ENCODE measurements at places on chromosomes 16 and 17.

DNA sequence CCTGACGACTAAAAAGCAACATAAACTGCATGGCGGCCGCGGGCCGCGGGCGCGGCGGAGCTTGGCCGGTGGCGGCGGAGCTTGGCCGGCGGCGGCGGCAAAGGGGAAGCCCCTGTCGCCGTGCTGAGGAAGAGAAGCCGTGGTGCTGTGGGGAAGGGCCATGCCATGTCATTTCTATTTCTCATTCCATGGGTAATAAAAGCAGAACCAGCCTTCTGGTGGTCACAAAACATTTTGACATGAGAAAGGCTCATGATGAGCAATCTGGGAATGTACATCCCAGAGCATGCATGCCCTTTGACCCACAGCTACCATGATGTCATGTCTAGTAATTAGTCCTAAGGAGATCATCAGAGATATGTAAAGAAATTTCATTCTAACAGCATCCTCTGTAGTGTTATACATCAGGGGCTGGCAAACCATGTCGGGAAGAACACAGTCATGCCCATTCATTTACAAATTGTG, 23.9 kb upstream of the HEATR6 start:
- no peak for DNase-seq

- no peak for DNase-seq
Observed at GRCh38 chr17:19329136-19329535, 33.4 kb downstream of the B9D1 start.

GRCh38 chr16:3044708-3045107, 1.7 kb upstream of the MMP25 start:
- no peak for DNase-seq

GRCh38 chr17:40373324-40373723, 8.8 kb upstream of the GJD3 start:
- DNase-seq: no peak

GRCh38 chr17:12646761-12647422, 18.8 kb upstream of the MYOCD start:
- DNase-seq: no peak

GRCh38 chr16:77843405-77843804, 55.0 kb downstream of the VAT1L start:
- DNase-seq: no peak

- no peak for DNase-seq
Observed at GRCh38 chr17:40753804-40754203, 1.3 kb downstream of the KRT25 start.

- no peak for DNase-seq
Observed at GRCh38 chr17:78430892-78431691, 52.6 kb downstream of the PGS1 start.

DNA sequence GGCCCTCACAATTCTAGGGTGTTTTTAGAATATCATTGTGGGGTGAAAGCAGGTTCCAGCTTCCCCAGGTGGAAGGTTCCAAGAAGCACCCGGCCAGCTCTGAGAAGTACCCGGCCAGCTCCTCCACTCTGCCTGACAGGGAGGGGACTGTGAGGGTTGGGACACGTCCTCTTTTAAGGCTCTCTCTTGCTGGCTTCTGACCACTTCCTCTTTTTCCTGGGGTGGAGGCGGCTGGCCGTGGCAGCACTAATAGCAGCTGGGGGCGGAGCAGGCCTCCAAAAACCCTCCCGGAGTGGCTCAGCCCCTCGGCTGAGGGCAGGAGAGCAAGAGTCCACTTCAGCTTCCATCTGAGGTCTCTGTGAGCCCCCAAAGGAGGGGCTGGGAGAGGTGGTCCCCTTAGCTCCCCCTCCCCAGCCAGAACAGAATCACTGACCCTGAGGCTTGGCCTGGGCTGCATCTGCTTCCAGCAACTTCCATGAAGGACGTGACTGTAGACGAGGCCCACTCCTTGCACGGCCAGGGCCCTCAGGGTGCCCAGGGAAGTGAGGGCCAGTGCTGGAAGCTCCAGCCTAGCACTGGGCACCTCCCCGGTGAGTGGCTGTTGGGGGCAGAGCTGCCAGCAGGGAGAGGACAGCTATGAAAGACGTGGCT, 26.7 kb upstream of the PLCG2 start:
- no peak for DNase-seq

GRCh38 chr16:23948949-23949411, 113.2 kb downstream of the PRKCB start:
- DNase-seq: no peak

GRCh38 chr17:57282296-57282695, 26.0 kb downstream of the MSI2 start:
- DNase-seq: no peak

DNA sequence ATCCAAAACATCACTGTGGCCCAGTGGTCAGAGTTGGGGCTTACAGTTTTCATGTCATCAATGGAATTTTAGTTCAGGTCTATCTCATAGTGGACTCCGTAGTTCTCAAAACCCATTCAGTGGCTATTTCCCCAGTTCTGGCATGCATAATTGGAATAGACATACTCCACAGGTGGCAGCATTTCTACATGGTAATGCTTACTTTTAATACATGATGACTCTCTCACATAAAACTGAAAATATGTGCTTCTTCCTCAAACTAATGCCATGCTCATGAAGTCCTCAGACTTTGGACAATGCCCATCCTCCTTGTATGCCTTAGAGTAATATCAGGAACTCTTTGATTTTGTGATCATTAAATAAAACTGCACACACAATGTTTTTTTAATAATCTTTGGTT, 857.4 kb upstream of the GOT2 start:
- DNase-seq: no peak

- DNase-seq: no peak
Observed at GRCh38 chr16:54411544-54411943, 125.0 kb upstream of the IRX3 start.

DNA sequence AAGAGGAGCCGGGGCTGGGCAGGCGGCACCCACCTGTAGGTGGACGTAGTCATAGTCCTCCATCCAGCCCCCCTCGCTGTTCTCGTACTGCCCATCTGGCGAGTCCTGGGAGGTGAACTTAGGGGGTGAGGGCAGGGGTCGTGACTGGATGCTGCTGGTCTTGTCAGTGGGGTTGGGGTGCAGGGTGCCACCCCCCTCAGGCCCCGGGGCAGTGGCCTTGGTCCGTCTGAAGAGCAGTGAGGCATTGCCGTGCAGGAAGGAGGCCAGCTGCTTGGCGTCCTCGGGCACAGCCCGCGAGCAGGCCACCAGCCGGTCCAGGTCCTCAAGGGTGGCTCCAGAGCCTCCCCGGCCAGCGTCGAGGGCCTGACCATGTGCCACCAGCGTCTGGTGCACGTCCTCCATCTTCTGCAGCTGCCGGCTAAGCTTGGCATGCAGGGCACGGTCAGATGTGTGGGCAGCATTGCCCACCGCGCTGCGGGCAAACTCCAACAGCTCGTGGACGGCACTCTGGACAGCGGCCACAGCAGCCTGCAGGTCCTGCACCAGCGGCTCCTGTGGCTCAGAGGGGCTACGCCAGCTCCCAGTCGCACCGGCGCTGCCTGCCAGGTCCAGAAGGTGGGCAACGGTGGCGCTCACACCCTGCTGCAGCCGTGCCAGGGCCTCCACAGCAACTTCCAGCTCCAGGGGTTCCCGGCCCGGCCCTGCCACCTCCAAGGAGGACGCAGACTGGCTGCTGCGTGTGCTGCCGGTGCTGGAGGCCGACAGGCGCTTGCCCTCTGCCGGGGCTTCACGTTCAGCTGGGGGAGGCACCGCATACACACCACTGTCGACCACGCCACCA, 16.3 kb downstream of the CTRB1 start:
- no peak for DNase-seq

GRCh38 chr17:59547131-59547915, 18.1 kb upstream of the DHX40 start:
- DNase-seq: no peak
